Activated B cell treated with CpG ODN at 0.5 μM for 24 hours (primary cell): ENCODE measurements at places on chromosomes 5 and 9. TPM values are rescaled to one million over a fixed set of nuclear protein-coding genes. Genes with fewer than 3 reads are reported as not detected.

- no peak for DNase-seq
These were observed 123.0 kb upstream of the RFX3 start for GRCh38 chr9:3648722-3649246.

FOXI1 gene
- total RNA-seq = not detected in 2 replicates

ERAP2 gene
- 63.1 and 80.9 TPM in 2 replicates for total RNA-seq

C9 gene
- total RNA-seq = not detected in 2 replicates

IL33 gene
- not detected in 2 replicates for total RNA-seq
